ENCODE measurements at places on chromosomes 5 and 9.

GRCh38 chr5:117013280-117013877 lies 438.8 kb upstream of the SEMA6A start:
- no peak for DNase-seq

GRCh38 chr5:154084062-154084639 lies 45.4 kb downstream of the MFAP3 start:
- DNase-seq = no peak

DNA sequence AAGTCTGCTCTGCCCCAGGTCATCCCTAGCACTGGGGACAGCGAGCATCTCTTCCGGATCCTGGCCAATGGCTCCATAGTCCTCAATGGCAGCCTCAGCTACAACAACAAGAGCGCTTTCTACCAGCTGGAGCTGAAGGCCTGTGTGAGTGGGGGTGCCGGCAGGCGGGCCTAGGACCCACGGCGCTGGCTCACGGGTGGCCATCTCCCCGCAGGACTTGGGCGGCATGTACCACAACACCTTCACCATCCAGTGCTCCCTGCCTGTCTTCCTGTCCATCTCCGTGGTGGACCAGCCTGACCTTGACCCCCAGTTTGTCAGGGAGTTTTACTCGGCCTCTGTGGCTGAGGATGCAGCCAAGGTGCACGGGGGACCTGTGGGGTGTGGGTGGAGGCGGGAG lies 25.9 kb downstream of the CDHR2 start:
- no peak for DNase-seq

GRCh38 chr9:15606643-15607472 lies 54.0 kb downstream of the CCDC171 start:
- peak; percentile 75 for DNase-seq

- DNase-seq = peak; percentile 36
These were observed 83.0 kb downstream of the SMC2 start for GRCh38 chr9:104177003-104177611.

- no peak for DNase-seq
These were observed 19.7 kb upstream of the GLE1 start for GRCh38 chr9:128484686-128485413.

GRCh38 chr5:137831526-137831925 lies 36.1 kb upstream of the MYOT start:
- DNase-seq = no peak

GRCh38 chr9:114504341-114505186 lies 709 bp downstream of the WHRN start:
- DNase-seq = no peak

DNA sequence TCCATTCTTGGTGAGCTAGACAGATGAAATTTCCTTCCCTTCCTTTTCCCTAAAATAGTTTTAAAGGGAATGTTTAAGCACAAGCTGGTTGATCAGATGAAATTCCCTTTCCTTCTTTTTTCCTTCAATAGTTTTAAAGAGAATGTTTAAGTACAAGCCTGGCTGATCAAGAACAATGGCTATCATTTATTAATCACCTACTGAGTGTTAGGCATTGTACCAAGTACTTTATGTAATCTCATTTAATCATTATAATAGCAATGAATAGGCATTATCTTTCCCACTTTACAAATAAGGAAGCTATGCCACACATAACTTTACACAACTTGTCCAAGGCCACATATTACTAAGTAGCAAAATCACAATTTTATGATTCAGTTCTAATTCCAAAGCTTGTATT lies 152.0 kb upstream of the ACOT12 start:
- DNase-seq = no peak

GRCh38 chr5:36624277-36624676 lies 17.9 kb downstream of the SLC1A3 start:
- peak; percentile 45 for DNase-seq

DNA sequence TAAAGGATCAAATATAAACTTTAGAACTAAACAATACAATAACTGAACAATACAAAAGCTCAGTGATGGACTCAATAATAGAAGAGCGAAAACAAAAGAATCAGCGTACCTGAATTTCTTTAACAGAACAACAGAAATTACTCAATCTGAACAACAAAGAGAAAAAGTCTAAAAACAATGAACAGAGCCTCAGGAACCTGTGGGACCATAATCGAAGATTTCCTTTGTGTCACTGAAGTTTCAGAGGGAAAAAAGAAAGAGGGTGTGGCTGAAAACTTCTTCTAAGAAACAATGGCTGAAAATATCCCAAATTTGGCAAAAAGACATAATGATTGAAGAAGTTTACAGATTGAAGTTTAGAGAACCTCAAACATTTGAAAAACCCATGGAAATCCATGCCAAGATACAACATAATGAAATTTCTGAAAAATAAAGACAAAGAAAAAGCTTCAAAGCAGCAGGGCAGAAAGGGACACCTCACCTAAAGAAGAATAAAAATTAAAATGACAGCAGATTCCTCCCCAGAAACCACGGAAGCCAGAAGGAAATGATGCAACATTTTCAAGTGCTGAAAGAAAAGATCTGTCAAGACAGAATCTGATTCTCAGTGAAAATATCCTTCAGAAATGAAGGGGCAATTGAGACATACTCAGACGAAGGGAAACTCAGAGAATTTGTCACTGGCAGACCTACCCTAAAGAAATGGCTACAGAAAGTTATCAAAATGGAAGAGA lies 288.8 kb downstream of the ARL15 start:
- peak; percentile 48 for DNase-seq

DNA sequence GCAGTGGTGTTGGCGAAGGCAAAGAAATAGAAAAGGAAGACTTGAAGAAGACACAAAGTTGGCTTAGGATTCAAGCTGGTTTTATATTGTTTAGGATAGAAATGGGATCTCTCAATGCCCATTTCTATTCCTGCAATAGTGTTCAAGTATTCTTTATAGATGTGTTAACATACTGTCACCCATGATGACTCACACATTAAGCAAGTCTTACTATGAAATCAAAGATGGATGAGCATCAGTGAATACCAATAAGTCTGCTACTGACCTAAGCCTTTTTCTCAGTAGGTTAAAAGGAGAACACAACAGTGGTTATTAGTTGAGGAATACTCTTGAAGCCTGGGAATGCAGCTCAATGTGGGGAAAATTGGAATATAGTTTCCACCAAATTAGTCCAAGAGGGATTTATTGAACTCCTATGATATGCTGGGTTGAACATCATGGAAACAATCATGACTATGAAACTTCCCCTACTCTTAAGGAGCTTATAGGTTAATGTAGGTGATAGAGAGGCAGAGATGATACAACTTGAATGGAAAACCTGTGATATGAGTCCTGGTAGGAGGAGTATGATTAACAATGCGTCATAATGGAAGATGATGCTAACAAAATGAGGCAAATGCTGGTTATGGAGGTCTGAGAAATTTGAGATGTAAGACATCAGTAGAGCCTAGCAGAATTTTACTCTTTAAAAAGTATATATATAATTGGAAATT lies 417.1 kb upstream of the DAP start:
- DNase-seq = no peak

DNA sequence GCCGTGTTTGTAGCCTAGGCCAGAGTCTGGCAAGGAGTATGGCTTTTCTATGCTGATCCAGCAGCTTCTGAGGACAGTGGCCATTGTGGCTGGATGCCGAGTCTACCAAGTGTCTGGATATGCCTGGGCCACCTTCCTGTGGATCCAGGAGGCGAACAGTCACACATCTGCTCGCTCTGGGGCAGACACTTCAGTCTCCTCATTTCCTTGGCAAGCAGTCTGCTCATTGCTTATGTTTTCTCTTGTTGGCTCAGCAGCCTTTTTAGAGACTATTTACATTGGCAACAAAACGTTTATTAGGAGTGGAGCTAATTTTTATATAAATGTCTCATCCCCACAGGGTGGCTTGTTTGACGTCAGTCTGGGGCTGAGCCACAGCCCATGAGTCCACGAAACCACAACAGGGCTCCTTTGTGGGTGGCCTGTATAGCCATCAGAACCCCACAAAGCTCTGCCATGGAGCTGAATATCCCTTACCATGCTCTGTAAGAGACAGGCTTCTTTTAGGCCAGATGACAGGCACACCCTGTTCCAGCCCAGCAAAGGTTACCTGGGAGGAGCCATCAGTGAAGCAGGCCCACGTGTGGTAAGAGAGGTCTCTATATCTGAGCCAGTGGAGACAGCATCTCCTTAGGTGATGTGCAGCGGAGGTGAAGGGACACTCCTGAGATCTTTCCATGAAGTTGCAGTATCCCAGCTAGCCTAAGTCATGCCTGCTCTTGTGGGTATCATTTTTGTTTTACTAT lies 221.7 kb downstream of the DIRAS2 start:
- DNase-seq = no peak

DNA sequence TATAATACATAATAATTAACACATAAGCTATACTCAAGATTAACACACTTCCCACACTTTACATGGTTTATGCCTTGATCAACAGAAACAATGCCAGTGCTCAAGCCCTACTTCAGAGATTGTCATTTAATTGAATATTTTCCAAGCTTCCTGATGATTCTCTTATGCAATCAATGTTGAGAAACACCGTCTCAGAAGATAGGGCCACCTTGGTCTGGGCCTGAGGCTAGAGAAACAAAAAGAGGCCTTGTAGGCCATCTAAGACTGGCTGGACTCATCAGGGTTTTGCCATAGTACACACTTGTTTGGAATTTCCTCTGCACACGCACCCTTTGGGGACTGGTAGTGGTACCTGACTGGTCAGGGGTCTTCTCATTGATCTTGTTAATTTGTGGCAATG lies 16.3 kb downstream of the C9orf152 start:
- no peak for DNase-seq

DNA sequence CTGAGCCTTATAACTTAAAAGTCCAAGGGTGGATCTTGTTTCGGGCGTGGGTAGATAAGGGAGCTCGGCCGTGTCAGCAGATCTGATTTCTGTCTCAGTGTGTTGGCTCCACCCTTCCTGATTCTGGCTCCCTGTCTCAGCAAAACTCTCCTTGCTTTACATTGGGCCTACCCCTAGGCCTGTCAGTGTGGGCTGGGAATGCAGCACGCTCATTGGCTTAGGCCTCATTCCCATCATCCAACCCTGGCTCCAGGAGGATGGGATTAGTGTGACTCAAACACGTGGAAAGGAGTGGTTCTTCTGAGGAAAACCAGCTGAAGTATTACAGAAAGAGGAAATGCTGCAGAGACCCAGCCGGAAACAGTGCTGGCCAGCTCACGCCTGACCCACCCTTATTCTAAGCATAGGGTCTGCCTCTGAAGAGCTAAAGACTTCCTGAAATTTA lies 59.9 kb downstream of the ZFAND5 start:
- peak; percentile 84 for DNase-seq

GRCh38 chr5:9543311-9543920 lies 2.5 kb downstream of the SEMA5A start:
- no peak for DNase-seq

GRCh38 chr5:96896806-96897205 lies 20.5 kb downstream of the ERAP2 start:
- DNase-seq = peak; percentile 65

GRCh38 chr5:102324714-102325113 lies 28.6 kb upstream of the SLCO4C1 start:
- no peak for DNase-seq

GRCh38 chr5:35056686-35057085 lies 8.9 kb upstream of the AGXT2 start:
- DNase-seq = no peak

GRCh38 chr9:120873512-120873911 lies 3.5 kb downstream of the PHF19 start:
- DNase-seq = no peak

DNA sequence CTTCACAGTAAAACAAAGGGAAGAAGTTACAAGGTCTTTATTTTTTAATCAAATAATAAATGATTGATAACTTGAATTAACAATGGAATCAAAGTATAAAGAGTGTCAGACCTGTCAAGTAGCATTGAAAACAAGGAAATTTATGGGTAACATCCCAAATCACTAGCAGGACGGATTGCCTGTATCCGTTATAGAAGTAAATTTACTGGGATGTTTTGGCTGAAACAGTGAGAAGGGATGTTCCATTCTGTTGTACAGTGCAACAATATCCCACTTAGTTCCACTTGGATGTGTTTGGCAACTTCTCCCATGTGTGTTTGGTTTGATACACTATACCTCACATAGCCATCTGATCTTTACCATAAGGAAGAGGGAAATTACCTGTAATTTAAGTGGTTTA lies 421.0 kb upstream of the CHD1 start:
- no peak for DNase-seq

- DNase-seq = no peak
These were observed 412.2 kb upstream of the CDH9 start for GRCh38 chr5:27450607-27451006.

- DNase-seq = peak; percentile 91
These were observed 22.0 kb upstream of the AK3 start for GRCh38 chr9:4762886-4763541.

DNA sequence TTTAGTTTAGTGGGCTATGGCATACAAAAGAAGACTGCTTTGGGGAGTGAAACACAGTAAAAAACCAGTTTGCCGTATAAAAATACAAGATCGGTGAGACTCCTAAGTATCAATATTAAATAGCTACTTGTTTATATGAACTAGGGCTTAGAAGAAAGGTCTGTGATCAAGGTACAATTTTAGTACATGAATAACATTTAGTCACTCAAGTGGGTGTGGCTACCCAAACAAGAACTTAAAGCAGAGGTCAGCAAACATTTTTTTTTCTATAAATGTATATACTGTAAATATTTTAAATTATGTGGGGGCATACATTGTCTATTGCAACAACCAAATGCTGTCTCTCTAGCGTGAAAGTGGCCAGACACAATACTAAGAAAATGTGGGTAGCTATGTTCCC lies 1452.5 kb upstream of the NUDT12 start:
- DNase-seq = no peak

GRCh38 chr9:6944896-6945295 lies 187.1 kb downstream of the KDM4C start:
- no peak for DNase-seq

- no peak for DNase-seq
These were observed 16.9 kb upstream of the SLC6A19 start for GRCh38 chr5:1184481-1184880.

- no peak for DNase-seq
These were observed 115.2 kb downstream of the SUSD1 start for GRCh38 chr9:112059966-112060320.

- DNase-seq = no peak
These were observed 24.7 kb downstream of the ERP44 start for GRCh38 chr9:100074093-100074492.

- DNase-seq = peak; percentile 89
These were observed 138.4 kb downstream of the LHFPL2 start for GRCh38 chr5:78509884-78510769.

DNA sequence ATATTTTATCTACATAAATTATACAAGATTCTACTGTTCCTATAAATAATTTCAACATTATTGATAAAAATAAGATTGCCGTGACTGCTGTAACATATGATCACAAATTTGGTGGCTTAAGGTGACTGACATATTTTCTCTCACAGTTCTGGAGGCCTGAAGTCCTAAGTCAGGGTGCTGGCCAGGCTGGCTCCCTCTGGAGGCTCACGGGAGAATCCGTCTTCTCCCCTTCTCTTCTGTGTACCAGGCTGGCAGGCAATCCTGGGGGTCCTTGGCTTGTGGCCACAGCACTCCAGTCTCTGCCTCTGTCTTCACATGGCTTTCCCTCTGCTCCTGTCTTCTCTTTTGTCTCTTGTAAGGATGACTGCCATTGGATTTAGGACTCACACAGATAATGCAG lies 31.7 kb upstream of the IRX2 start:
- no peak for DNase-seq

Data from hematopoietic multipotent progenitor cell treated with erythropoietin and hydrocortisone succinate and interleukin-3 and kit ligand, for 6 days (in vitro differentiated cells).